Frontal cortex (tissue), 4 donors: ENCODE measurements at places on chromosomes 5 and 9. TPM values are rescaled to one million over a fixed set of nuclear protein-coding genes. Genes with fewer than 3 reads are reported as not detected.

The NPR3 gene
- total RNA-seq: 19.2 TPM

The LHX6 gene
- 11.8 TPM for total RNA-seq

The C9orf50 gene
- total RNA-seq: not detected

The CNTFR gene
- 9.8 TPM for total RNA-seq

The IFNB1 gene
- not detected for total RNA-seq

The PAEP gene
- total RNA-seq: not detected

The HK3 gene
- 0.41 TPM for total RNA-seq

The LSM11 gene
- 90.1 TPM for total RNA-seq

The IFNA2 gene
- not detected for total RNA-seq

The F12 gene
- total RNA-seq: 2.4 TPM

The WNK2 gene
- 12.6 TPM for total RNA-seq

The FAM200C gene
- 33.8 TPM for total RNA-seq

The EFNA5 gene
- 13.5 TPM for total RNA-seq

The SPOCK1 gene
- 37.9 TPM for total RNA-seq

The FRMD3 gene
- 43.6 TPM for total RNA-seq

The BRD8 gene
- total RNA-seq: 41.2 TPM

The SPINK7 gene
- total RNA-seq: not detected

The CDO1 gene
- total RNA-seq: 53.8 TPM

The SLC4A9 gene
- under 0.01 TPM for total RNA-seq

The RASGEF1C gene
- 17.9 TPM for total RNA-seq

The CTXN3 gene
- 13.9 TPM for total RNA-seq

The CDH9 gene
- 31.4 TPM for total RNA-seq

The IRGM gene
- not detected for total RNA-seq

The ST6GALNAC6 gene
- 28.5 TPM for total RNA-seq

The CDC20B gene
- total RNA-seq: not detected

The FIBCD1 gene
- total RNA-seq: 0.82 TPM

The IL12B gene
- total RNA-seq: not detected

The SPINK1 gene
- total RNA-seq: not detected

The TAF11L10 gene
- total RNA-seq: not detected

The SLC35D2 gene
- 2.9 TPM for total RNA-seq

The SPATA31A3 gene
- total RNA-seq: not detected

The ZNF354C gene
- 55.0 TPM for total RNA-seq

The PKN3 gene
- 0.41 TPM for total RNA-seq

The KCNN2 gene
- total RNA-seq: 29.8 TPM

The OR1J1 gene
- total RNA-seq: not detected

The OSMR gene
- total RNA-seq: 0.82 TPM

The LHX3 gene
- total RNA-seq: not detected

The SPINK4 gene
- not detected for total RNA-seq

The ECM2 gene
- total RNA-seq: 3.3 TPM

The CTNND2 gene
- 74.2 TPM for total RNA-seq

The OGN gene
- 17.5 TPM for total RNA-seq

The HSPB3 gene
- total RNA-seq: 6.9 TPM

The PCDHGB3 gene
- 8.2 TPM for total RNA-seq

The NUTM2F gene
- total RNA-seq: not detected

The ALDH1B1 gene
- 11.0 TPM for total RNA-seq

The SH3GL2 gene
- 76.2 TPM for total RNA-seq

The PAX5 gene
- not detected for total RNA-seq

The INSL6 gene
- total RNA-seq: not detected

The WDR36 gene
- total RNA-seq: 43.6 TPM
